Hepatocyte (in vitro differentiated cells): ENCODE measurements at places on chromosomes 16 and 17. TPM values are rescaled to one million over a fixed set of nuclear protein-coding genes. Genes with fewer than 3 reads are reported as not detected.

EME1 gene
- polyA plus RNA-seq: 5.1 and 7.2 TPM in 2 replicates

DNA sequence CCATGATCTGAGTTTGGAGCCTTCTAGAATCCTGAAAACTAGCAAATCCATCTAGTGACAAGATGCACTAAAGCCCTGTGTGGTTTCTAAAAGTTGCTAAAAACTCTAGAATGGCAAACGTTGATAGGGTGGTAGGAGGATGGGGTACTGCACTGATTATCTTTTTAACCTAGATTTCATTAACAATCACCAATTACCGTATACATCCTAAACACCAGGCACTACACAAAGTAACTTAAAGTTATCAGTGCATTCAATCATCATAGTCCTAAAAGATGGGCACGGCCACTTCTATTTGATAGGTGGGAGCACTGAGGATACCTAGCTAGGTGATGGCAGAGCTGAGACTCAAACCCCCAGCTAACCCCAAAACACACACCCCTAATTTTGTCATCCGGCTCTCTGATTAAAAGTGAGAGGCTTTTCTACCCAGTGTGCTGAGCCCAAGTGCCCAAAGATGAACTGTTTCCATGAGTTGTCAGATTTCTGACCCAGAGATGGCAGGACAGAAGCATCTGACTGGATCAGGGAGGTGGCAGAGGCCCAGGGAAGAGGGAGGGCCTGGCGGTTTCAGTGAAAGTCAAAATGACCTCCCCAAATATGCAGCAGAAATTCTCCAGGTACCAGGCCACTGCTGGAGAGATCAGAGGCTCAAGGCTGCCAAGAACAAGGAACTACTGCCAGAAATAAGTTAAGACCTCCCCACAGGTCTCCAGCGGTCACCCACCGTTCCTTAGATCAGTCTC, 396.8 kb downstream of the SOX9 start:
- peak overlapping the region; percentile 91 for H3K27ac ChIP-seq
- DNase-seq: no peak
- H3K4me1 ChIP-seq: peaks cover 40% of the 10 kb centered on the region

- DNase-seq: no peak
- H3K27me3 ChIP-seq: no peaks in the 10 kb centered on the region
- H3K27ac ChIP-seq: peak overlapping the region; percentile 92
- peaks cover 47% of the 10 kb centered on the region for H3K4me1 ChIP-seq
- no peaks in the 10 kb centered on the region for H3K36me3 ChIP-seq
Observed at GRCh38 chr16:53042235-53042701, 10.4 kb downstream of the CHD9NB start.

DNA sequence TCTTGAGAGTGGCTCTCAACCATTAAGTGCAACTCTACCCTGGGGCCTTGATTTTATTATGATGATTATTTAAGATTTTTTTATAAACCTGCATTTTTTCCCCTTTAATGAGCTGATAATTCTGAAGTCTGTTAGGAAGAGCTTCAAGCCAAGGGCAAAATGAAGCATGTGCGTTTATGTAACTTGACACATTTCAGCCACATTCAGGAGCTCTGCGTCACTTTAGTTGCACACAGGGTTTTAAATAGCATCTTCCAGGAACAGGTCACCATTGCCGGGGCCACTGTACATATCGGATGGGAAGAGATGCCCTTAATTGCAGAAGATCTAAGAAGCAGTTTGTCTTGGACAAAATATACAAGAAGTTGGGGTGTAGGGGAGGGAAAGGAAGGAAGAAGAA, 89.6 kb downstream of the BMERB1 start:
- no peaks in the 10 kb centered on the region for H3K36me3 ChIP-seq
- DNase-seq: no peak
- no peak overlapping the region for H3K27ac ChIP-seq
- H3K27me3 ChIP-seq: no peaks in the 10 kb centered on the region
- H3K4me3 ChIP-seq: no peak overlapping the region
- H3K4me1 ChIP-seq: peaks cover 6% of the 10 kb centered on the region

DNA sequence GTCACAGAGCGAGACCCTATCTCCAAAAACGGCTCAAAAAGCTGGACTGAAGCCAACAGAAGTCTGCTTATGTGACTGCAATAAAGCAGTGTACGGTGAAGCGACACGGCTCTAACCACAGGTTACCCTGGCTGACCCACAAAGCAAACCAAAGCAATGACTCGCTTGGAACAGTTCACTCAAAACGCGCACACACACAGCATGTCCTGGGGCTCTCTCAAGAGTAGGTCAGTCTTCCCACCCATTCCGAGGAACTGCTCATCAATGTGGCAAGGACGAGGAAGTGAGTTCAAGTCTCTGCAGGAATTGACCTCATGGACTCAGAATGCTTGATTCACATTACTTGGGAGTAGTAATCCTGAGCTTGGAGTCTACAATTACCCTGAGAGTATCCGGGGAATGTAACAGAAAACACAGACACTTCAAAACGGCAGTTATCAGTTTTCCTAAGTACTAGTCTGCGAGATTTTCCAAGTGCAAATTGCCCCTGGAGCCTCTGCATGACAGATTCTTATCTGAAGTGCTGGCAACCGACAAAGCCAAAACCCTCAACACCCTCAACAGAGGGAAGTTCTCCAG, 25.4 kb downstream of the PELP1 start:
- H3K4me3 ChIP-seq: no peak overlapping the region
- peaks cover 11% of the 10 kb centered on the region for H3K4me1 ChIP-seq
- H3K36me3 ChIP-seq: no peaks in the 10 kb centered on the region
- H3K27me3 ChIP-seq: no peaks in the 10 kb centered on the region

DNA sequence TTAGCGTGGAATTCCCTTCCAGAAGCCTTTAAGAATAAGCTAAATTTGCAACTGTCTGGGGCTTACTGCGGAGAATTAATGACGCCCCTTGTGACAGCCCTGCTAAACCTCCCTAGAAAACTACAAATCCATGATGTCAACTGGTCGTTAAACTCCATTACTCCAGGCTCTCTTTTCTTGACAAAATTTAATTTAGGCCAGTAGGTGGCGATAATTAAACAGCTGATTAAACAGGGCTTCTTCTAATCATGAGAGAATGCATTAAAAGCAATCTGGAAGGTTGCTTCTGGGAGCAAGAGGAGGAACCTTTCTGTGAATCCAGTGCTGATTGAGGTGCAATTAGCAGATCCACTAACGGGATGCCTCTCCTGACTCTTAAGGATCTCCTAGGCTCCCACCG, 8.1 kb upstream of the NLRP1 start:
- H3K4me3 ChIP-seq: no peak overlapping the region
- no peaks in the 10 kb centered on the region for H3K4me1 ChIP-seq
- peaks cover 12% of the 10 kb centered on the region for H3K27me3 ChIP-seq
- H3K36me3 ChIP-seq: no peaks in the 10 kb centered on the region

DNA sequence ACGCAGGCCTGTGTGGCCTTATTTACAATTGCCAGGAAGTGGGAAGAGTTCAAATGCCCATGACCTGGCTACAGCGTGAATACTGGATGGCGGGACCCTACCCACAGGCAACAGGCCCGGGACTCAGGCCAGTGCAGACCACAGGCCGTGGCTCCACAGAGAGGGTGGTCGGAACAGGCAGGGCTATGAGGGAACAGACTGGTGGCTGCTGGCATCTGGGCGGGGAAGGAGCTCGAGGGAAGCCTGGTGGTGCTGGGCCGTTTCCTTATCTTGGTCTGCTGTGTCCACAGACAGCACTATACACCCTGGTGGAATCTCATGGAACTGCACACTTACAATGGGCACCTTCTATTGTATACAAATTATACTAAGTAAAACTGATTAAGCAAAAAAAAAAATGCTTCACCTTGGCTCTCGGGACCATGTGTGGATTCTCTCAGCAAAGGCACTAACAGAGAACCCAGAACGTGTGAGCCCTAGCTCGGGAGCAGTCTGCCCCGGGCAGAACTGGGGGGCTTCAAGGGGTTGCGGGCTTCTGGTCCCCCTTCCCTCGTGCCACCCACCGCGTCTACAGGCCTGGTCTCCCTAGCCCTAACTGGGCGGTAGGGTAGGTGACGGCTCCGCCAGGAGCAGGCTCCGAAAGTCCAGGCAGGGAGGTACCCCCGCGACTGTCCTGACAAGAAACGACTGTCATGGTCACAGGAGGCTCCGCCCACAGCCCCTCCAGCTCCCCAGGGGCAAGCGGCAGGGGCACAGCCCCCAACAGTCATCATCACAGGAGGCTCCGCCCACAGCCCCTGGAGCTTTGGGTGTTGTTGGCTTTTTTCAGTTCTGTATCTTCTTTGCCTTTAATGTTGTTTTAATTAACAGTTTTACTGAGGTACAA, 21.8 kb downstream of the CEP131 start:
- H3K27me3 ChIP-seq: no peaks in the 10 kb centered on the region
- H3K27ac ChIP-seq: no peak overlapping the region
- H3K4me1 ChIP-seq: no peaks in the 10 kb centered on the region
- H3K4me3 ChIP-seq: no peak overlapping the region

DNA sequence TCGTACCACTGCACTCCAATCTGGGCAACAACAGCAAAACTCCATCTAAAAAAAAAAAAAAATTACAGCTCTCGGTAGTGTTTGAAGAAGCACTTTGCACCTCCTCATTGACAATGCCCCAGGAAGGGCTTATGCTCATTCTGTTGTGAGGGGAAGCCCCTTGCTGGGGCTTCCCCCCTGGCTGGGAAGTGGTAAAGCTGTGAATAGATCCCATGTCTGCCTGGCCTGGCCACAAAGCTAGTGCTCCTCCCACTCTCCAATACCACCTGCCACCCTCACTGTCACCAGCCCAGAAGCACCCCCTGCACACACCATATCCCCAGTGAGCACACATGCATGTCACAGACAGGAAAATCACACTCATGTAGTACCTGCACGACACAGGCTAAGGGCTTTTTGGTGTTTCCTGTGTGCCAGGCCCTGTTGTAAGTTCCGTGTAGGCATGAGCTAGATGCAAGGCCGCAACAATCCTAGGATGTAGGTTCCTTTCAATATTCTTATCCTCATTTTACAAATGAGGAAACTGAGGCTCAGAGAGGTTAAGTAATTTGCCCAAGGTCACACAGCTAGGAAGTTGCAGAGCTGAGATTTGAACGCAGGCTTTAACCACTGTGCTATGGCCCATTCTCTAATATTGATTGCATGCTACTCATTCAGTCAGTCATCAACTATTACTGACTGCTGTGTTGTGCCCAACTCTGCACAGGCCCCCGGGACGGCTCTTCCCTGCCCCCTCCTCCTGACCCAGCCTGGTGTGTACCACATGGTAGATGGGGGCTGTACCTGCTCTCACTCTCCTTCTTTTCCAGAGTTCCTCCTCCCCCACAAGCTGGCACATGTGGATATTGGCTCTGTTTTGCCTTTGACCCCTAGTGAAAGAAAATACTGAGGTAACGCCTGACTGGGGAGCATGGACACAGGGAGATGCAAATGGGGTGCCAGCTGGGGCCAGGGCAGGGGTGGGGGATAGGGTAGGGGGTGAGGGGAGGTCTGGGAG, 11.9 kb upstream of the COL1A1 start:
- DNase-seq: peak; percentile 22
- H3K4me3 ChIP-seq: no peak overlapping the region

- H3K27ac ChIP-seq: no peak overlapping the region
- no peaks in the 10 kb centered on the region for H3K36me3 ChIP-seq
- DNase-seq: peak; percentile 82
- H3K4me1 ChIP-seq: peaks cover 4% of the 10 kb centered on the region
Observed at GRCh38 chr17:10295728-10296343, 77.0 kb downstream of the MYH13 start.

GRCh38 chr16:19295393-19295792, 9.9 kb downstream of the CLEC19A start:
- no peaks in the 10 kb centered on the region for H3K4me1 ChIP-seq
- H3K36me3 ChIP-seq: no peaks in the 10 kb centered on the region
- H3K27me3 ChIP-seq: peaks cover 3% of the 10 kb centered on the region
- no peak for DNase-seq
- no peak overlapping the region for H3K27ac ChIP-seq

- no peaks in the 10 kb centered on the region for H3K36me3 ChIP-seq
- no peaks in the 10 kb centered on the region for H3K4me1 ChIP-seq
- H3K4me3 ChIP-seq: no peak overlapping the region
Observed at GRCh38 chr16:87303431-87303930, 13.7 kb downstream of the C16orf95 start.
